Stimulated activated CD4-positive, alpha-beta T cell treated with anti-CD3 and anti-CD28 coated beads, Interleukin-1b, Interleukin-23, amount 100 ng/mL, for 4 hours (primary cell): ENCODE measurements at places on chromosomes 2 and 18.

DNA sequence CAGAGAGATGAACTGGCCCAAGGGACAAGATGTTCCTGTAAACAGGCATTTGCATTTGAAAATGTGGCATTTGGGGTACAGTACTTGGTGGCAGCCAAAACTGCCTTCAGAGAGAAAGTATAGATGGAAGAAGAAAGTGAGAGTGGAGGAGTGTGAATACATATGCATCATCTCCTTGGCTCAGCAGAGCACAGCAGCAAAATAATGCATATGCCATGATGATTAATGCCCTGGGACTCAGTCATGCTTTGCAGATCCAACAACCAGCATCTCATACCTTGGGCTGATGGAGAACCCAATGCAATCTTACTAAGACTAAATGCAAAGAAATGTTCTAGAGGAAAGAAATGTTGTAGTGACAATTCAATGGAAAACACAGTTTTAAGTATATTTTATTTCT is 29.7 kb upstream of the CYTIP start:
- no peak for DNase-seq

DNA sequence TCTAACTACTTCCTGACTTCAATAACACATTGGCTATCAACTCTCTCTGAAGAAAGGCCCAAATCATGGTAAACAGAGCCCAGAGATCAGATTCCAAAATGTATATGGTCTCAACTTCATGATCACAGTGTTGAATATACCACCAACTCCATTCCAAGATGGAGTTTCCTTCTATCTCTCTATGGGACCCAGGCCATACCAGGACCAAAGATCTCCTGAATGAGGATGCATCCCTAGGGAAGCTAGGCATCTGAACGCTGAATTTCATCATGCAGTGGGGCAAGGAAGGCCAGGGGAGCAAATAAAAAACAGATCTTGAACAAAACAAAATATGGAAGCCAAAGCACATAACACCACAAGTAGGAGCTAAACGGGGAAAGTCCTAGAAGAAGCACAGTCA is 320.7 kb upstream of the PKDCC start:
- DNase-seq = no peak

GRCh38 chr2:39741871-39742270 is 37.2 kb downstream of the THUMPD2 start:
- no peak for DNase-seq

DNA sequence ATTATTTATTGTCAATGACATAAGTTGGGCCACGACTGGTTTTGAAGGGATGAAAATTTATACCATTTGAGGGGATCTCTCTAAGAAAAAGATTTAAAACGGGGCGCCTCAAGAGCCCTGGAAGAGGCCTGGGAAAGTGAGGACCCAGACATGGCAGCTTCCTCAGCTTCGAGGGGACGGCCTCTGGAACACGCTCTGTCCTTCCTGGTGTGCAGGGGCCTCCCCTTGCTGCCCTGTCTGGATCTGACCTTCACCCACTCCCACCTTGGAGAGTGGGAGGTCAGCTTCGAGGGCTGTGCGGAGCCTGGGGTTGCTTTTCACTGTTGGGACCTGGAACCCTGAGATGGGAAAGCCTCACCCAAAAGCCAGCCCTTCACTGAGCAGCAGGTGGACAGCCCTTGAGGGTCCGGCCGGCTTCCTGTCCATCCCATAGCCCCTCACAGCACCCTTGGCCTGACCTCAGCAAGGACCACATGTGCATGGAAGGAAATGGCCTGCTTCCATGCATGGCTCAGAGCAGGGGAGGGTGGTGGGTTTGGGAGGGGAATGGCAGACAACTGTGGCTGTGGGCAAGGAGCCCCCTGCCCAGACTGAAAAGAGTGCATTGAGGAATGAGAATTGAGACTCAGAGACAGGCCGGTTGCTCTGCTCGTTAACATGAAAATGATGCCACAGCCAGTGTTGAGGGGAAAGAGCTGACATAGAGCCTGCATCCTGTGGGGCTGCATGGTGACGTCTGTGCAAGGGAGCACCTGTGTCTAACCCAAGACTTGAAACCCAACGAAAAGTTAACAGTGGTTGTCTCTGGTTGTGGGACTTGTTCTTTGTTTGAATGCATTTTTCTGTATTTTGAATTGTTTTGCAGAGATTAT is 16.3 kb downstream of the FBLN7 start:
- no peak for DNase-seq

- no peak for DNase-seq
Measured at GRCh38 chr18:6370886-6371635, 43.6 kb downstream of the L3MBTL4 start.

GRCh38 chr18:10299643-10300042 is 154.8 kb upstream of the APCDD1 start:
- DNase-seq = no peak

- no peak for DNase-seq
Measured at GRCh38 chr18:41922176-41922575, 32.9 kb upstream of the PIK3C3 start.

GRCh38 chr2:219400562-219400961 is 12.8 kb upstream of the DNPEP start:
- no peak for DNase-seq

DNA sequence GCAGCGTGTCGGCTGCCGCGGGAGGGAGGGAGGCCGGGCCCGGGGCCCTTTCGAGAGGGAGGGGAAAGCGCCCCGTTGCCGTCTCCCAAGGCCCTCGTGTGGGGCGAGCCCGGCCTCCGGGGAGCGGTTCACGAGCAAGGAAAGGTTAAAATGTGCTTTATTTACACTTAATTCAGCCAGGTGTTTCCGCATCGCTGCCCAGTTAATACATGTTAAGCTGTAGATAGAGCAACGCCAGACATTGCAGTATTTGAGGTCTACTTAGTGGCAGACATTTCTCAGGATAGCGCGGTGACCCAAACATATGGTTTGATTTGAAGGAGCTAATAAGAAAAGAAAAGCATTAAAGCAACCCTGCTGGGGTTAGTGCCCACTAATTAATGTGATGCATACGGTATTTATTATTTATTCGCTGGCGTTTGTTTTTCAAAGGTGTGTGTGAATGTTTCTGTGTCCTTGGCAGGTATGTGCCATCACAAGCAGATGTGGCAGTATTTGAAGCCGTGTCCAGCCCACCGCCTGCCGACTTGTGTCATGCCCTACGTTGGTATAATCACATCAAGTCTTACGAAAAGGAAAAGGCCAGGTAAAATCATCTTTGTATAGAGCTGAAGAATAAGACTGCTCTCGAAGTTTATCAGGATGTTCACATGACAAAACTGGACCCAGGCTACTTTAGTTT is 571 bp downstream of the EEF1B2 start:
- DNase-seq = no peak

DNA sequence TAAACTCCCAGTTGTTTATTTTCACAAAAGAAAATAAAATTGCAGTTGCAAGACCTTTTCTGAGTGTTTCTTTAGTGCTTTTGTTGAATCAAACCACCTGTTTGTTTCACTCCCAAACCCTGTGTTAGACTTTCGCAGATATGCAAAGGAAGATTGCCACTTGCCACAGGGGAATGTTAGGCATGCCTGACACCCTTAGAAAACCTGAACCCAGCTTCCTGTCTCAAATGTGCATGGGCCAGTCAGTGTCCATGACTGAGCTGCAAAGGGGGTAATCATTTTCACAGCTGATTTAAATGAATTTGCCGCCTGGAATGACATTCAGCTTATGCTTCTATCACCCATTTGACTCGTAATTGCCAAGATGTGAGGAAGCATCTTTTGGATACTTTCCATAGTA is 17.5 kb downstream of the TGOLN2 start:
- no peak for DNase-seq

DNA sequence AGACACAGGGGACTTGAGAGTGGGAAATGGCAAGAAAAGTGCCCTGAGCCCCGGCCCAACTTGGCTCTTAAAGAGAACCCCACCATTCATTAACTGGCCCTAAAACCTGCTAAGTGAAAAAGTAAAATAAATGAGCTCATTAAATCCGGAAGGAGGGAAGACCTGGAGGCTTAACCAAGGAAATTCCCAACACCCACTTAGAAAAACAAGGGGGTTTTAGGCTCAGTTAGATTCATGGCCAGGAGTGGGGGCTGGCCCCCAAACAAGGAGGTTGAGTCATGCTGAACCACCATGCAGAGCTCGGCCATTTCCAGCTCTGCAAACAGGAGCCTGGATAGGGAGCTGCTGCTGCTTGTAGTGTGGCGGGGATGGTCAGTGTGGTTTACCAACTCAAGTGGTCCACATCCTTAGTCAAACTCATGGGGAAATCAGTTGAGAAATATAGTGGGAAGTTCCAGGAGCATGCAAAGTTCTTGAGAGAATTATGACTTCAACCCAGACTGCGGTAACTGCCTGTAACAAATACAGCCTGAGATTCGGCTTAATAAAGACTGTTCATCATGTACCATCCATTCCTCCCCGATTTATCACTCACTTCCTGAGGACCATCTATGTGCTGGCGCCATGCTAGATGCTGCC is 39.7 kb upstream of the MRPL19 start:
- DNase-seq = no peak

- no peak for DNase-seq
Measured at GRCh38 chr2:41886757-41887156, 161.1 kb upstream of the PKDCC start.

- DNase-seq = no peak
Measured at GRCh38 chr2:85133751-85134254, 611 bp downstream of the TCF7L1 start.
